ENCODE measurements at places on chromosomes 6 and 20.

GRCh38 chr6:54282186-54282585 lies 26.1 kb upstream of the TINAG start:
- DNase-seq = no peak

DNA sequence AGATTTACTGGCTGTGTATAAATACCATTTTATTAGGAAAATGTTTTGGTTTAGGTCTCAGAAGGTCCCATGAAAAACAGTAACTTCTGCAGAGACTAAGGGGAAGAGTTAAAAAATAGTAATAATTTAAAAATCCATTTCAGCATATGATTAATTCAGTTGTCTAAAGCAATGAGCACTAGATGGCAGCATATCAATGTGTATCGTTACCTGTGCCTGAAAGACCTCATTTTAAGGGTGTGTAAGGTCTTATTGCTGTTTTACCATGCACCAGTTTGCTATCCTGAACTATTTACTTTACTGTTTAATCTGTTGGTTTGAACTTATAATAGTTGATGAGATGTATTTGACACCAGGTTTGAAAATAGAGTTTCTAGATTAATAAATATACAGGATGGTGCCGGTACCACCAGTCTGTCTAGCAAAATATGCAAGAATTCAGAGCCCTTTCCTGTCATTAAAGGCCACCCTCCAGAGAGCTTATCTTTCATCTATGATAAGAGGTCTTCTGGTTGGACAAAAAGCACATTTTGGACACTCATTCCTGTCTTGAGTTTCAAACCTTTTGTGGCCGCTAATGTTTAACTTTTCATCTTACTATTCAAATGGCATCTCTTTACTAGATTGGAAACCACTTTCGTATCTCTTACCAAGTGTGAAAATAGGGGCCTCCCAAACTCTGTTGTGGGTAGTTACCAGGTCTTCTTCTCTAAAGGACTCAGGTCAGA lies 8.9 kb upstream of the AHI1 start:
- peak; percentile 19 for DNase-seq

GRCh38 chr6:782141-782540 lies 89.2 kb upstream of the EXOC2 start:
- no peak for DNase-seq

DNA sequence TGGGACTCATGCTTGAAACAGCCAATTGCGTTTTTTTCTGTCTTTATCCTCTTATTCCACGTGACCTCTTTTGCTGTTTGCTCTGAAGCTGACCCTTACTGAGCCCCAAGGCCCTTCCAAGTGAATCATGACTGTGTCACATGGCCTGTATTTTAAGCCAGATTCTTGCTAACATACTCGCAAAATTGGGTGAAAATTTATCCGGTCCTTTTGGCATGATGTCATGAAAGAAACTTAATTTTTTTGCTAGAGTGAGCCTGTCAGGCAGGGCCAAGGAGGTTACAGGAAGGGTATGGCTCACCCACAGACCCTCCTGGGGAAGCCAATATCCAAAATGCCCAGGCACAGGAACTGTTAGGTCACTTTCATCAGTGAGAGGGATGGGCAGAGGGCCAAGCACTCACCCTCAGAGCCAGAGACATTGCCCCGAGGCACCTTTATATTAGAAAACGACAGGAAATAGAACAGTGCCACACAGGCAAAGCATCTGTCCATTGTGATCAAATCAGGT lies 296.7 kb downstream of the CDH26 start:
- DNase-seq = no peak

- no peak for DNase-seq
These were observed 105.8 kb downstream of the BACH2 start for GRCh38 chr6:90190752-90191395.

DNA sequence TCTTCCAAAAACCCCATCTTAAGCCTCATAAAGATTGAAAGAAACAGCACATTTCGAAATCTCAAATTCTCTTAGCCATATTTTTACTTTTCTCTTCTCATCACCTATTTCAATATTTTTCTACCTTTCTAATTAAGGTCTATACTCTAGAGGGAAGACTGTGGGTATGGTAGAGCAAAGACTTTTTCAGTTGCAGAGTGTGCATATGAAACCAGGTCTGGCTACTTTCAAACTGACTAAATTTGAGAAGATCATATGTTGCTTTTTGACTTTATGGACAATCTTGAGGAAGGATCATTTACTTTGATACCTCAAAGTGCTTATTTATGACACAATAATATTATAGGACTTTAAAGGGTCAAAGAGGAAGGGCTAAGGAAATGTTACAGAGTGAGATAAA lies 20.7 kb downstream of the FILIP1 start:
- DNase-seq = no peak

GRCh38 chr6:133959667-133960368 lies 6.8 kb downstream of the TBPL1 start:
- DNase-seq = no peak

DNA sequence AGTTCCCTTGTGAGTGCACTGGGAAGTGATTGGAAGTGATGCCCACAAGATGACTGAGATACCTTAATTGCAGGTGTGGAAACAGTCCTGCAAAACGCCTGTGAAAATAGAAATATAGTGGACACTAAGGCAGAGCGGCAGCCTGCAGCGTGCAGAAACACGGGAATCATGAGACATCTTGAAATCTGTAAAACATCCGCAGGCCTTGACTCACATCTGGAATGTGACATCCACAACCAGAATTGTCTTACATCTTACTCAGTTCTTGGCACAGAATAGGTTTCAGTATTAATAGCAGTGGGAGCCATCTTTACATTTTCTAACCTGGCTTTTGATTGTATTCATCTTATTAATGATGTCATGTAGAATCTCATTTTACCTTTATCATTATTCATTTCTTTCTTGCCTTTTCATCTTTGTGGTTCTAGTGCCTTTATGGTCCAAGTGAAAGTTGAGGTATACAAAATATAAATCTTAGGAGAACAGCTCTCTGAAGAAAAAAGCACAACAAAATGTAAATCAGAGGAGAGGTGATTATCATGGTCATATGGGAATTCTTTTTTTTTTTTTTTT lies 44.6 kb downstream of the CDYL start:
- DNase-seq = no peak

GRCh38 chr20:11894062-11894461 lies 23.6 kb upstream of the BTBD3 start:
- no peak for DNase-seq

DNA sequence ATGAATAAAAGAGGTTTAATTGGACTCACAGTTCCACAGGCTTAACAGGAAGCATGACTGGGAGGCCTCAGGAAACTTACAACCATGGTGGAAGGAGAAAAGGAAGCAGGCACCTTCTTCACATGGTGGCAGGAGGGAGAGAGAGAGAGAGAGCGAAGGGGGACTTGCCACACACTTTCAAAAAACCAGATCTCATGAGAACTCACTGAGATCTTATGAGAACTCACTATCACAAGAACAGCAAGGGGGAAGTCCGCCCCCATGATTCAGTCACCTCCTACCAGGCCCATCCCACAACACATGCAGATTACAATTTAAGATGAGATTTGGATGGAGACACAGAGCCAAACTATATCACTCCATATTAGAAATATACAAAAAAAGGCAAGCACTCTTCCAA lies 6.1 kb upstream of the SIRPD start:
- no peak for DNase-seq

DNA sequence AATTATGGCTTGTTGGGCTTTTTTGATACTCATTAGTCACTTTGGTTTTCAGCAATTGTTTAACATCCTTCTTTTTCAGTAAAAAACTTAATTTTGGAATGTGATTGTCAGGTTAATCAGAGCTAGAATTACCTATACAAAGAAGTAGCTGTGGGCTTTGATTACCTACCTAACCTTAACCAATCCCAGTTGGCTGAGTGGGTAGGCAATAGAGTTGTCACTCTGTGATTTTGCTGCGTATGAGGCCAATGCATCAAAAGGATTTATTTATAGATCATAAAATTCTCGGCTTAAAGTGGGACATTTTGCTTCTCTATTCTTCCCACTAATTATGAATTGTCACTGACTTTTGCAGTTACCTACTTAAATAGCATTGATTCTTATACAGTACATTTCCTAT lies 111.4 kb downstream of the PHACTR1 start:
- DNase-seq = no peak

- DNase-seq = no peak
These were observed 111.8 kb downstream of the QKI start for GRCh38 chr6:163526346-163526745.

DNA sequence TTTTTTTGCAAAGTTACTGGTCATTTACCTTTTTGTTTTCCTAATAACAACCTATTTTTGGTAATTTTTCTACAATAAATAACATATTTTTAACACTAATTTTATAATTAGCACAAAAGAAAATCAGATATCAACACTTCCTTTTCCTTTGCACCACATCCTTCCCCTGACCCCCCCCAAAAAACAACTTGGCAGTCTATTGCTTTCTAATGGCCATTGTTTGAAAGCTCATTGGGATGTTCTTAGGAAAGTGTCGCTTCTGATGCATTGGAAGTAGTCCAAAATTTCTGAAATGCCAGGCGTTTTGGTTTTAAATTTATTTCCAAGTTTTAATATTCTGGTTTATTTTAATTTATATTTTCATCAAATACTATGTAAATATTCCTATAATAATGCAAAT lies 407.8 kb downstream of the EYS start:
- DNase-seq = no peak

GRCh38 chr6:28371706-28372451 lies 22.1 kb downstream of the ZKSCAN3 start:
- DNase-seq = peak; percentile 26

GRCh38 chr20:19921284-19921793 lies 95.8 kb upstream of the NAA20 start:
- no peak for DNase-seq

DNA sequence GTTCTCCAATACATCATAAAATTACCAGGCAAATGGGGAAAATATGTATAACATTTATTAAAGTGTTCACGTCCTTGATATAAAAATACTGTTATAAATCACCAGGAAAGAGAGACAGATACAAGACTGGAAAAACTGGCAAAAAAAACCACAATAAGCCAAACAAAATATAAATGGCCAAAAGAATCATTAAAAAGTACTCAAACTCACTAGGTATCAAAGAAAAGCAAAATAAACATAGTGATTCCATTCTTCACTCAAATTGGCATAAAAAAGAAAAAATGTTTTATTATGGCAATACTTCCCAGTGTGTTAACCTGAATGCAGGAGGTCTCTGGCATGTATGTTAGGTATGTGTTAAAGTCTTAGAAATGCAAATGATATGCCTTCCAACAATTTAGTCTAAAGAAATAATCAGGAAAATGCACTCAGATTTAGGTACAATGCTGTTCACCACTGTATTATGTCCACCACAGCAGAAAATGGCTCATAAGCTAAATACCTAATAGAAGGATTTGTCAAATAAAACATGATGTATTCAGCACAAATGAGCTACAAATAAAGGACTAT lies 21.4 kb downstream of the SLC23A2 start:
- no peak for DNase-seq

GRCh38 chr6:2738373-2738979 lies 12.2 kb downstream of the MYLK4 start:
- no peak for DNase-seq

GRCh38 chr20:63152322-63153253 lies 63.3 kb downstream of the YTHDF1 start:
- DNase-seq = no peak

GRCh38 chr6:17941318-17941717 lies 46.1 kb downstream of the KIF13A start:
- DNase-seq = no peak
